Fibroblast of the aortic adventitia (primary cell): ENCODE measurements at places on chromosomes 7 and 10. TPM values are rescaled to one million over a fixed set of nuclear protein-coding genes. Genes with fewer than 3 reads are reported as not detected.

Gene PCGF5
- 18.2 and 44.8 TPM in 2 replicates for total RNA-seq

Gene AVPI1
- total RNA-seq, result 20.2 TPM in 2 replicates

Gene EDRF1
- total RNA-seq, result 15.7 and 27.2 TPM in 2 replicates

Gene ACTA2
- 73.5 and 241 TPM in 2 replicates for total RNA-seq

Gene NAT16
- not detected in 2 replicates for total RNA-seq

Gene C7orf33
- not detected in 2 replicates for total RNA-seq

Gene CPED1
- total RNA-seq, result 30.0 and 119 TPM in 2 replicates

Gene LIPF
- total RNA-seq, result not detected in 2 replicates

Gene CTAGE6
- 0.90 and 4.5 TPM in 2 replicates for total RNA-seq

Gene HOGA1
- 0.08 and 0.72 TPM in 2 replicates for total RNA-seq

Gene ECHDC3
- total RNA-seq, result 0.98 and 1.2 TPM in 2 replicates

Gene PLCE1
- total RNA-seq, result 4.2 and 8.9 TPM in 2 replicates

Gene TAS2R4
- 2.3 and 4.5 TPM in 2 replicates for total RNA-seq

Gene AGBL3
- 0.41 and 2.9 TPM in 2 replicates for total RNA-seq

Gene YAE1
- total RNA-seq, result 41.9 and 95.8 TPM in 2 replicates

Gene MET
- 7.5 and 24.1 TPM in 2 replicates for total RNA-seq

Gene TMEM213
- 0.33 TPM in 1 of 2 replicates, not detected in the other for total RNA-seq

Gene MRLN
- total RNA-seq, result not detected in 2 replicates

Gene ADAM22
- total RNA-seq, result 1.3 and 2.4 TPM in 2 replicates

Gene ARHGAP22
- total RNA-seq, result 22.3 and 60.2 TPM in 2 replicates

Gene CLDN4
- total RNA-seq, result 0.54 and 0.74 TPM in 2 replicates

Gene GFRA1
- total RNA-seq, result 0.18 and 0.49 TPM in 2 replicates

Gene CCL24
- total RNA-seq, result not detected in 2 replicates

Gene PHYHIPL
- not detected in 2 replicates for total RNA-seq

Gene TNS3
- 7.1 and 28.3 TPM in 2 replicates for total RNA-seq

Gene GPRIN2
- total RNA-seq, result not detected in 2 replicates

Gene ANKRD61
- total RNA-seq, result not detected in 2 replicates

Gene CCM2
- 20.0 and 42.9 TPM in 2 replicates for total RNA-seq

Gene MYOZ1
- total RNA-seq, result not detected in 2 replicates

Gene TRUB1
- 31.8 and 71.7 TPM in 2 replicates for total RNA-seq

Gene BAMBI
- total RNA-seq, result 1.4 and 12.8 TPM in 2 replicates

Gene TMEM273
- total RNA-seq, result 0.57 TPM in 1 of 2 replicates, not detected in the other

Gene ADAM12
- 82.7 and 83.5 TPM in 2 replicates for total RNA-seq

Gene EPO
- total RNA-seq, result not detected in 2 replicates

Gene GPR37
- total RNA-seq, result 0.65 and 7.0 TPM in 2 replicates

Gene METTL2B
- total RNA-seq, result 13.5 and 41.4 TPM in 2 replicates
